ENCODE measurements at places on chromosomes 5 and 9. TPM values are rescaled to one million over a fixed set of nuclear protein-coding genes. Genes with fewer than 3 reads are reported as not detected.

GRCh38 chr5:77560677-77561263 is 68.7 kb upstream of the WDR41 start:
- no peak overlapping the region for H3K27ac ChIP-seq
- H3K4me3 ChIP-seq: no peak overlapping the region
- H3K27me3 ChIP-seq: no peaks in the 10 kb centered on the region
- H3K36me3 ChIP-seq: no peaks in the 10 kb centered on the region
- H3K4me1 ChIP-seq: no peaks in the 10 kb centered on the region

- no peaks in the 10 kb centered on the region for H3K4me1 ChIP-seq
- H3K36me3 ChIP-seq: no peaks in the 10 kb centered on the region
- H3K4me3 ChIP-seq: no peak overlapping the region
- H3K27ac ChIP-seq: no peak overlapping the region
- DNase-seq: no peak
Observed at GRCh38 chr5:54484219-54484894, 28.9 kb downstream of the HSPB3 start.

GRCh38 chr9:76902395-76902794 is 3.5 kb downstream of the PRUNE2 start:
- H3K4me1 ChIP-seq: peaks cover 14% of the 10 kb centered on the region
- H3K36me3 ChIP-seq: no peaks in the 10 kb centered on the region
- H3K4me3 ChIP-seq: no peak overlapping the region
- peaks cover 40% of the 10 kb centered on the region for H3K27me3 ChIP-seq

DNA sequence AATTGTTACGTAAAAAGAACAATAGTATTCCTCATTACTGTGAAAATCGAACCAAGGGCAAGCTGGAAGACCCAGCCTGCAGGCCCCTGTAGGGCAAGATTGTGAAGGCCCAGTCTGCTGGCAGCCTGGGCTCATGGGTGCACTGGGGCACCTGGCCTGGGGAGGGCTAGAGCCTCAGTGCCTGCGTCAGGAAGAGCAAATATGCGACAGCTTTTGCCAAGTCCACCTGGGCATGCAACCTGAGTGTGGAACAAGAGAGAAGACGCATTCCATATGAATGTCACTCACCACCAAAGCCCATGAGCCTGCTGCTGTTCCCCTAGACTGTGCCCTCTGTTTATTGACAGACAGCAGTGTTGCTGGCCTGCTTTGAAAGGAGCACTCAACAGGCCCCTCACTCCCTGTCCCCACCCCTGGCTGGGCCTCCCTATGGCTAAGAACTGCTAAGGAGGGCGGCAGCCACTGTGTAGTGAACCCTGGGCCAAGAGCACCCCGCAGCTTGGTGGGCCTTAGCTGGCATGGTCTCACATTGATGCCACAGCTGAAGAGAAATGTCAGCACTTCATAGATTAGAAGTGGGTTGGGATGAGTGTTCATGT is 28.2 kb downstream of the PSD2 start:
- DNase-seq: no peak
- no peaks in the 10 kb centered on the region for H3K4me1 ChIP-seq
- peaks cover 67% of the 10 kb centered on the region for H3K27me3 ChIP-seq
- H3K4me3 ChIP-seq: no peak overlapping the region
- no peaks in the 10 kb centered on the region for H3K36me3 ChIP-seq
- H3K27ac ChIP-seq: no peak overlapping the region

DNA sequence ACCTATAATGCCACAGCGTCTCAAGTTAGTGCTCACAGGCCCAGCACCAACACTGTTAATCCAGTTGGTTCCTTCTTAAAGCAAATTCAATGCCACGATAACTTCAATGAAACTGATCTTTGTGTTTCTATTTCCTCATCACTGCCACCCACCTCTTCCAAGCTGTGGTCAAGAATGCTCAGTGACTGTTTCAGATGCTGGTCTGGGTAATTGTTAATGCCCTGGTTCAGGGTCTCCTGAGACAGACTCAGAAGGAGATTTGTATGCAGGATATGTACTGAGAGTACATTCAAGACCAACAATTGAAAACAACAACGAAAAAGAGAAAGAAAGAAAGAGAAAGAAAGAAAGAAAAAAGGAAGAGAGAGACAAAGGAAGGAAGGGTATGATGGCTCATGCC is 505.3 kb downstream of the TLE4 start:
- H3K4me3 ChIP-seq: no peak overlapping the region
- H3K27ac ChIP-seq: no peak overlapping the region
- no peak for DNase-seq
- no peaks in the 10 kb centered on the region for H3K36me3 ChIP-seq

Gene SV2C
- not detected for total RNA-seq

Gene ORM2
- total RNA-seq: not detected

GRCh38 chr5:176429972-176430371 is 13.6 kb upstream of the CLTB start:
- H3K4me1 ChIP-seq: peaks cover 11% of the 10 kb centered on the region
- DNase-seq: no peak
- no peaks in the 10 kb centered on the region for H3K36me3 ChIP-seq
- no peaks in the 10 kb centered on the region for H3K27me3 ChIP-seq
- no peak overlapping the region for H3K27ac ChIP-seq

GRCh38 chr5:72122602-72123001 is 15.3 kb downstream of the MAP1B start:
- H3K27ac ChIP-seq: no peak overlapping the region
- H3K36me3 ChIP-seq: no peaks in the 10 kb centered on the region
- peaks cover 12% of the 10 kb centered on the region for H3K4me1 ChIP-seq
- H3K4me3 ChIP-seq: no peak overlapping the region

GRCh38 chr5:173310861-173311785 is 17.1 kb downstream of the STC2 start:
- peak overlapping the region; percentile 24 for H3K4me3 ChIP-seq
- peak overlapping the region; percentile 70 for H3K27ac ChIP-seq
- H3K27me3 ChIP-seq: no peaks in the 10 kb centered on the region
- H3K4me1 ChIP-seq: peaks cover 10% of the 10 kb centered on the region
- DNase-seq: peak; percentile 52
- peaks cover 12% of the 10 kb centered on the region for H3K36me3 ChIP-seq

DNA sequence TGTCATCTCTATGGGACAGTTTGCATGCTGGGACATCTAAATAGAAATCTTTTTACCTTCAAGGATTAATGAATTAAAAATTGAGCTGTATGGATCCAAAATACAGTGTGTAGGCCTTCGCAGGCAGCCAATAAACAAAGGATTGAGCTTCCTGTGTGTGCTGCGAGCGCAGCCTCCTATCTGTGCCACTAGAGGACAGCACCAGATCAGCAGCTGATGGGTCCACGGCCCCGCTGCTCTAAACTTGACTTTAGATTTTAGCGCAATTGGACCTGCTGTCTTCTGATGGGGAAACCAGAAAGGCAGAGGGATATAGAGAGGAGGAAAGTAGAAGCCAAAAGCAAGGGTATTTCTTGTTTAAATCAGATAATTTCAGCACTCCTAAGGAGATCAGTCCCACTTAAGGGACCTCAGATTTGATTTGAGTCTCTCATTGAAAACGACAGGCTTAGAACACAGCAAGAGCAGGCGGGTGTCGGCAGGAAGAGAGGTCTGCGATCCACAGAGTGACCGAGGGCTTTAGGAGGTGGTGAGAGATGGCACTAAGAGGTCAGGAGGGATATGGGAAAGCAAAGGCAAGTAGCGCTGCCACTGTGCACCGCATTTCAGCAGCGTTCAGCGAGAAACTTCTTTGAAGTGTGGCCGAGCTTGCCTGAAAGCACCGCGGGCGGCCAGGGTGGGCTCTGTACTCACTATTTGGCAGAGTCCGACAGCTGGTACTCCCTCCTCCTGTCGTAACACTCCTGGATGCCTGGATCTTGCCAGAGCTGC is 214.3 kb downstream of the GNA14 start:
- peaks cover 5% of the 10 kb centered on the region for H3K36me3 ChIP-seq
- H3K4me1 ChIP-seq: peaks cover 4% of the 10 kb centered on the region
- H3K27me3 ChIP-seq: no peaks in the 10 kb centered on the region
- peak; percentile 61 for DNase-seq

GRCh38 chr5:56833325-56833724 is 18.0 kb downstream of the MAP3K1 start:
- no peak overlapping the region for H3K4me3 ChIP-seq
- peaks cover 44% of the 10 kb centered on the region for H3K4me1 ChIP-seq
- H3K27ac ChIP-seq: no peak overlapping the region
- H3K36me3 ChIP-seq: no peaks in the 10 kb centered on the region

DNA sequence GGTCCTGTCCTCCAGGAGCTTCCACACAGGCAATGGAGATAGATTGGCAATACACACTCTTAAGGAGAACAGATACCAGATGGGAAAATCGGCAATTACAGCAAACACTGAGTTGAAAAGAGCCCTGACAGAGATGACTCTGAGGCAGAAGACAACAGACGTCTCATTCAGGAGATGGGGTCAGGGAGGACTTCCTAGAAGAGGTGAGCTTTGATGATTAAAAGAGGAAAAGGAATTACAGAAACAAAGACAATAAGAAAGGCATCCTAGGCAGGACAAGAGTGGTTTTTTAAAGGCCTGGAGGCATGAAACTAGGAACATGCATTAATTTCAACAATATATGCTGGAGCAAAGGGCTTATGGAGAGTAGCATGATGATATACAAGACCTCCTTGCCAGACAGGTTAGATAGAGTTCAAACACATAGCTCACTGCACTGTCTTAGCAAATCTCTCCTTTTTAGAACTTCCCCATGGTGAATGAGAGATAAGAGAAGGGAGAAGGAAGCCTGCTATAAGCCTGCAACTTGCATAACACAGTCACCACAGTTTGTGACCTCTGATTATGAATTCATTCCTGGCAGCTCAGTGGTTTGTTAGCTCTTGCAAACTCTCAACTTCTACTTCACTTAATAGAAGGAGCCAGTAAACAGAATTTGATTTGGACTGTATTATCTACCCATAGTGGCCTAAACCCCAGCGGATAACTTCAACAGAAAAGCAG is 48.5 kb downstream of the SIL1 start:
- H3K27me3 ChIP-seq: no peaks in the 10 kb centered on the region
- no peak overlapping the region for H3K4me3 ChIP-seq
- peaks cover 42% of the 10 kb centered on the region for H3K4me1 ChIP-seq
- H3K27ac ChIP-seq: no peak overlapping the region

DNA sequence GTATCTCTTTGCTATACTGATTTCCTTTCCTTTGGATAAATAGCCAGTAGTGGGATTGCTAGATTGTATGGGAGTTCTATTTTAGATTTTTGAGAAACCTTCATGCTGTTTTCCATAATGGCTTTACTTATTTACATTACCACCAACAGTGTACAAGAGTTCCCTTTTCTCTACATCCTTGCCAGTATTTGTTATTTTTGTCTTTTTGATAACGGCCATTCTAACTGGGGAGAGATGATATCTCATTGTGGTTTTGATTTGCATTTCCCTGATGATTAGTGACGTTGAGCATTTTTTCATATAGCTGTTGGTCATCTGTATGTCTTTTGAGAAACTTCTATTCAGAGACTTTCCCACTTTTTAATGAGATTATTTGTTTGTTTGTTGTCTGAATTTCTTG is 25.8 kb downstream of the NADK2 start:
- no peaks in the 10 kb centered on the region for H3K27me3 ChIP-seq
- no peak overlapping the region for H3K27ac ChIP-seq
- no peaks in the 10 kb centered on the region for H3K4me1 ChIP-seq
- no peak for DNase-seq

DNA sequence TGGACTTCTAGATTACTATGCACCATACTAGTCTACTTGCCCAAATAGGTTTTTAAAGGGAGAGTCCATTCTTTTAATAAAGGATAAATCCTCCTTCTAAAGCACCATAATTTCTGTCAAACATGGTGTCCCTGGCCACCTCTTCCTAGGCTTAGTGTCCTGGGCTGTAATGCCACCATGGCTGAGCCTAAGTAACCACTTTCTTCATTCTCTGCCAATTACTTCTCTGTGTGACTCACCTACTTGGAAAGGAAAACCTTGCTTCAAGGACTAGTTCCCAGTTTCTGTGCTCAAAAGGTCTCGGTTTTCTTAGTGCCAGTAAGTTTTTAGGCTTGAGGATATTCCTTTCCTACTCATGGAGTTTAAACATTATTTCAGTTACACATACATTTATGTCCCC is 273.4 kb downstream of the DENND1A start:
- H3K4me3 ChIP-seq: no peak overlapping the region
- peaks cover 6% of the 10 kb centered on the region for H3K36me3 ChIP-seq
- H3K4me1 ChIP-seq: no peaks in the 10 kb centered on the region
- peak; percentile 33 for DNase-seq
- no peaks in the 10 kb centered on the region for H3K27me3 ChIP-seq

Gene TCF7
- total RNA-seq: 0.29 TPM

DNA sequence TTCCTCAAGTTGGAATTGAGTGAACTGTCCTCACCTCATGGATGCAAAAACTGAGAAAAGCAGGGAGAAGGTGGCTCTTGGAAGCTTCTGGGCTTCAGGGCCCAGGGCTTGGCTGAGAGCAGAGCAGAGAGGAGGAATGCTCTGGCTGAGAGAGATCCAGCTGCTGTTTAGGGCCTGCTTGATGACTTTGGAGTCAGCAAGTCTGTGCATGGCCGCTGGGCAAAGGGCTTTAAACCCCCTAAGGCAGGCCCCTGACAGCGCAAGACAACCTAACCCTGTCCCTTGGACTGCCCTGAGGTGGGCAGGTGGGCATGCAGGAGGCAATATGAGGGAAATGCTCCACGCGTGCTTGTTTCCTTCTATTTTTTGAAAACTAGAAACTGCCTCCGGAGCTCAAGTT is 8.6 kb downstream of the STC2 start:
- H3K27ac ChIP-seq: peak overlapping the region; percentile 19
- H3K36me3 ChIP-seq: peaks cover 98% of the 10 kb centered on the region
- H3K4me1 ChIP-seq: peaks cover 38% of the 10 kb centered on the region
- no peaks in the 10 kb centered on the region for H3K27me3 ChIP-seq
- DNase-seq: no peak

DNA sequence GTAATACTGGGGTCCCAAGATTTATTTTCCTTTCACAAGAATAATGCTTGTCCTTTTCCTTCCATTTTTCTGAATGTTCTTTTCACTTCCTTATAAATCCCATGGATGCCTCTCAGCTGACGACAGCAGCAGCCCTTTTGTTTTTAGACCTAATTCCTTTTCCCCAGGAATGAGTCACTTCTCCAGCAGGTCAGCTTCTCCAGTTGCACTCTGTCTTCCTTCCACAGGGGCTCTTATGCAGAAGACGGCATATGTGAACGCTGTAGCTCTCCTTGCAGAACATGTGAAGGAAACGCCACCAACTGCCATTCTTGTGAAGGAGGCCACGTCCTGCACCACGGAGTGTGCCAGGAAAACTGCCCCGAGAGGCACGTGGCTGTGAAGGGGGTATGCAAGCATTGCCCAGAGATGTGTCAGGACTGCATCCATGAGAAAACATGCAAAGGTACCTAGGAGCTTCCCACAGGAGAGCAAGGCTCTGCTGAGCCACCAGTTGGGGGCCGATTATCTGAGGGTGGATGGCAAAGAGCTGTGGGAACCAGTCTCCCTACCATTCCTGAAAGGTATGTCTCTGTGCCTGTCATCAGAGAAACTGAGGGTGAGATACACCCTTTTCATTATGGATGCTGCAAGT is 72.9 kb downstream of the RFK start:
- H3K36me3 ChIP-seq: no peaks in the 10 kb centered on the region
- H3K27ac ChIP-seq: peak overlapping the region; percentile 2
- H3K27me3 ChIP-seq: no peaks in the 10 kb centered on the region
- DNase-seq: peak; percentile 58
- peaks cover 6% of the 10 kb centered on the region for H3K4me1 ChIP-seq
- H3K4me3 ChIP-seq: no peak overlapping the region

GRCh38 chr5:91146230-91146629 is 236.9 kb downstream of the ARRDC3 start:
- H3K36me3 ChIP-seq: no peaks in the 10 kb centered on the region
- H3K27ac ChIP-seq: no peak overlapping the region
- no peak overlapping the region for H3K4me3 ChIP-seq
- peaks cover 12% of the 10 kb centered on the region for H3K4me1 ChIP-seq
- peak; percentile 70 for DNase-seq

GRCh38 chr9:76618762-76619161 is 145.5 kb upstream of the PCA3 start:
- H3K27me3 ChIP-seq: no peaks in the 10 kb centered on the region
- H3K4me3 ChIP-seq: no peak overlapping the region
- no peak for DNase-seq
- peak overlapping the region; percentile 91 for H3K27ac ChIP-seq
- H3K4me1 ChIP-seq: peaks cover 11% of the 10 kb centered on the region

Measured in MCF 10A (cell line).